ENCODE measurements at places on chromosomes 7 and 10.

DNA sequence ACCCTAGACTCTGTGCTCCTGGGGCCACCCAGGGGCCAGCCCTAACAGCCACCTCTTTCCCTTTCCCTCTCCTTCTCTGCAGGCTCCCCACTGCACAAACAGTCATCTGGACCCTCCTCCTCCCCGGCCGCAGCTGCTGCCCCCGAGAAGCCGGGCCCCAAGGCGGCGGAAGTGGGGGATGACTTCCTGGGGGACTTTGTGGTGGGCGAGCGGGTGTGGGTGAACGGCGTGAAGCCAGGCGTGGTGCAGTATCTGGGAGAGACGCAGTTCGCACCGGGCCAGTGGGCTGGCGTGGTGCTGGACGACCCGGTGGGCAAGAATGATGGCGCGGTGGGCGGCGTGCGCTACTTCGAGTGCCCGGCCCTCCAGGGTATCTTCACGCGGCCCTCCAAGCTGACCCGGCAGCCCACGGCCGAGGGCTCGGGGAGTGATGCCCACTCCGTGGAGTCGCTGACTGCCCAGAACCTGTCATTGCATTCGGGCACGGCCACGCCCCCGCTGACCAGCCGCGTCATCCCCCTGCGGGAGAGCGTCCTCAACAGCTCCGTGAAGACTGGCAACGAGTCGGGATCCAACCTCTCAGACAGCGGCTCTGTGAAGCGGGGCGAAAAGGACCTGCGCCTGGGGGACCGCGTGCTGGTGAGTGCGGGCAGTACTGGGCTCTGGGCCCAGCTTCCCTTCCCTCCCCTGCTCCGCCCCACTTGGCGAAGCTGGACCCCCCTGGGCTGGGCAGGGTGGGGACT lies 49.3 kb downstream of the CLIP2 start:
- no peak for DNase-seq

DNA sequence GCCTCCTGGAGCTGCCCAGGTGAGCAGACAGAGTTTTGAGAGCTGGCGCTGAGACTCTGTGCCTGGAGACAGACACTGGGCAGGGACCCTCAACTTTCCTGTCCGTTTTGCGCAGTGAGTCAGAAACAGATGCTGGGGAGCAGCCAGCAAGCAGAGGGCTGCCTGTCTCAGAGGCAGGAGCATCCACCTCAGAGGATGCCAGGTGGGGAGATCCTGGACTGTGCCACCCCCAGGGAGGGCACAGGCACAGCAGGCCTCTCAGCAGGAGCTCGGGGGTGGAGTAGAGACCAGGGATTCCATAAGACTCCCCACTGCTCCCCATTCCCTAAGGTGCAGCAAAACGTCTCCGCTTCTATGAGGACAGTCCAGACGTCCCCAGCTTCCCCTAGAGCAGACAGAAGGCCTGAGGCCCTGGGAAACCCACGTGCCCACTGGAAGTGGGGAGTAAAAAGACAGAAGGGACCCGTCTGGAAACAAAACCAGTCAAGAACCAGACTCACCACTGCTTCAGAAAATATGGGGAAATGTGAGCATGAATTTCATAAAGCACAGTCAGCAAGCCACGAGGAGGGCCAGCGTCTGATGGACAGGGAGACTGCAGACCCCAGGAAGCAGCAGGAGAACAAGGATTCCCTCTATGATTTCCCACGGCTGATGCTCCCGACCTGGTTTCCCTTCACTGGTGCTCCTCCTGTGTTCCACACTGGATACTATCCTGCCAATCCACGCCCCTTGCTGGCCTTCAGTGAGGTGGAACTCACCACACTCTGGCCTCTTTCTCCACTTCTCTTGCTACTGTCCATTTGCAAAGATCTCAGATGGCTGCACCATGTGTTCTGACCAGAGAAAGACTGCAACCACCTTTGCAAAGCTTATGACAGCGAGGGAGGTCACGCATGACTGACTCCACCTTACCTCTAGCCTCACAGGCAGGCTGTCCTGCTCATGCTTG lies 151.3 kb upstream of the FAM20C start:
- no peak for DNase-seq

DNA sequence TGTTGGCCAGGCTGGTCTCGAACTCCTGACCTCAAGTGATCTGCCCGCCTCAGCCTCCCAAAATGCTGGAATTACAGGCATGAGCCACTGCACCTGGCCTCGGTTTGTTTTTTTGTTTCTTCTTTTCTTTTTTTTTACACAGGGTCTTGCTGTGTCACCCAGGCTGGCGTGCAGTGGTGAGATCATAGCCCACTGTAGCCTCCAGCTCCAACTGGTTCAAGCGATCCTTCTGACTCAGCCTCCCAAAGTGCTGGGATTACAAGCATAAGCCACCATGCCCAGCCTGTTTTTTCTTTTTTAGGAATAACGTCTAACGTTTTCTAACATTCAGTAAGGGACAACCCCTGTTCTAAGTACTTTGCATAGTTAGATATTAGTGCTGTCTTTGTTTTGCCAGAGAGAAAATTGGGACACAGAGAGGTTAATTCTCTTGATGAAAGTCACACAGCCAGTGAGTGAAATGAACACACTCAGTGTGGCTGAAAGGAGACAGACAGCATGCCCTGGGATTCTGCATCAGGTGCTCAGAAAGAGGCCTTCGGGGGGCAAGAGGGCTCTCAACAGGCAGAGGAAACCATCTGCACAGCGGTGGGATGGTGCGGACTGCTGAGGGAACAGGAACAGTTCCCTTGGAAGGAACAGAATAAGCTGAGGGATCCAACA lies 4.3 kb downstream of the LIMK1 start:
- no peak for DNase-seq

- DNase-seq, result no peak
These were observed 133.1 kb downstream of the RAPGEF5 start for GRCh38 chr7:22223807-22224206.

- no peak for DNase-seq
These were observed 5.8 kb upstream of the KCNH2 start for GRCh38 chr7:150983893-150984368.

DNA sequence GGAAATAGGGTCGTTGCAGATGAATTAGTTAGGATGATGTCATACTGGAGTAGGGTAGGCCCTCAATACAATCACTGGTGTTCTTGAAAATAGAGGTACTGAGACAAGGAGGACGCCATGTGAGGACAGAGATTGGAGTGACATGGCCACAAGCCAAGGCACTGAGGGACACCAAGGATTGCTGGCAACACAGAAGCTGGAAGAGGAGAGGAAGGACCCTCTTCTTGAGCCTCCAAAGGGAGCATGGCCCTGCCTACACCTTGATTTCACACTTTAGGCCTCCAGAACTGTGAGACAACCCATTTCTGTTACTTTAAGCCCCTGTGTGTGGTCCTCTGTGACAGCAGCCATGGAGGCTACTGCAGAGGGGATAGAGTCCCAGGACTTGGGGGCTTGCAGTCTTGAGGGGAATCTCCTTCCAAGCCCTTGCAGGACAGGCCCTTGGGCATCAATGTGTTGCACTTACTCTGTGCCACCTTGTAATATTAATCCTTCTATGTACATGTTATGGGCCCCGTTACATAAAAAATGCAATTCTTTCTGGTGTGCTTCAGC lies 3.7 kb upstream of the AOC1 start:
- DNase-seq, result no peak

- no peak for DNase-seq
These were observed 14.6 kb downstream of the TRPV5 start for GRCh38 chr7:142918901-142919300.

- DNase-seq, result no peak
These were observed 4.5 kb downstream of the TNS3 start for GRCh38 chr7:47577321-47577919.

DNA sequence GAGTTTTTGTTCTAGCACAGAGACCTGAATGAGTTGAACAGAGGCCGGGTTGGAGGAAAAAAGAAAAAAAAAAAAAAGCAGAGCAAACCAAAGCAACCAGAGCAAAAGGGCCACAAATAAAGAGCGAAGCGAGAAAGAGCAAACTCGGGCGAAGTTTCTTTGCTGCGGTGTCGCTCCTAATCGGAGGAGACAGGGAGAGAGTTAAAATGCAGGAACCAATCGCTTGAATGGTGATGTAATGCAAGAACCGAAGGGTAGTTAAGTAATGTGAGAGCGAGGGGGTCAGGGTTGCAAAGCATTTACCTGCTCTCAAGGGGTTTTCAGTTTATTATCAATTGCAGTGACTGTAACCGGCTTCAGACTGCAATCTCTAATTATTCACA lies 271.7 kb downstream of the TRIL start:
- DNase-seq, result peak; percentile 56

GRCh38 chr10:74529205-74529604 lies 297.2 kb upstream of the KAT6B start:
- no peak for DNase-seq

GRCh38 chr10:69839696-69840345 lies 38.1 kb downstream of the COL13A1 start:
- DNase-seq, result no peak

DNA sequence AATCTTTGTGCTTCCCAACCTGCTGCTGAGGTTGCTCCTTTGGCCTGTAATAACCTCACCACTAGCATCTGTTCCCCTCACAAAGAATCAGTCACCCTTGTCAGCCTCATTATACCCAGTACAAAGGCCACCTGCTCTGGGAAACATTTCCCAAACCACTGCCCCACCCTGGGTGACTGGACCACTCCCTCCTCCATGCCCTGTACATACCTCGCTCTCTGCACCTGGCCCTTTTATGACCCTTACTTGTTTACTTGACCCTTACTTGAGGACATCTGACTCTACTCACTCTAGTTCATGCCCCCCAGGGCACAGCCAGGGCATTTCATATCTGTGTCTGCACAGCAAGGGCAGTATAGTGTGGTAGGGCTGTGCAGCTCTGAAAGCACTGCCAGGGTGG lies 21.4 kb upstream of the AOC1 start:
- DNase-seq, result no peak

GRCh38 chr7:146654048-146654447 lies 537.4 kb downstream of the CNTNAP2 start:
- no peak for DNase-seq

DNA sequence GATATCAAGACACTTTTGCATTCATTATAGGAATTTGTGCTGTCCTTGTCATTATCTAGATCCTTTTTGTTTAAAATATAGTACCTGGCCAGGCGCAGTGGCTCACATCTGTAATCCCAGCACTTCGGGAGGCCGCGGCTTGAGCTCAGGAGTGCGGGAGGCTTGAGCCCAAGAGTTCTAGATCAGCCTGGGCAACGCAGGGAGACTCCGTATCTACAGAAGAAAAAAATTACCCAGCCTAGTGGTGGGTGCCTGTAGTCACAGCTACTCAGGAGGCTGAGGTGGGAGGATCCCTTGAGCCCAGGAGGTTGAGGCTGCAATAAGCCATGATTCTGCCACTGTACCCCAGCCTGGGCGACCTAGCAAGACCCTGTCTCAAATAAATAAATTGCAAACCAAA lies 621 bp upstream of the MORN4 start:
- no peak for DNase-seq

- DNase-seq, result peak; percentile 1
These were observed 193.8 kb upstream of the ADO start for GRCh38 chr10:62610649-62611229.

- DNase-seq, result no peak
These were observed 34.9 kb upstream of the FOXL3 start for GRCh38 chr7:255038-255435.

- no peak for DNase-seq
These were observed 47.0 kb upstream of the RPA3 start for GRCh38 chr7:7765422-7765821.

- no peak for DNase-seq
These were observed 201.8 kb upstream of the AGR3 start for GRCh38 chr7:17083392-17084165.

DNA sequence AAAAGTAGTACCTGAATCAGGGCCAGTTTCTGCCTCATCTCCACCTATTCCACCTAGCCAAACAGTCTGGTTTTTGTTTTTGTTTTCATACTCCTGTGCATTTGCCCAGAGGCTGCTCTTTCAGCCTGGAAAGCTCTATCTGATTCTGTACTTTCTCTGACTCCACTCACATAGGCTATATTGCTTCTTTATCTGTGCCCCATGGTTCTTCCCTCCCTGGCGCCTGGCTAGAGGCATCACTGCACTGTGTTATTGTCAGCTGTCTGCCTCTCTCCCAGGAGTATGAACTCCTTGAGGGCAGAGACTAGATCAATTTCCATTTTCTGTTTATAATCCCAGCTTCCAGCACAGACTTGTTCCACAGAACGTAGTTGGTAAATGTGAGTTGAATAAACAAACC lies 5.1 kb upstream of the LMOD2 start:
- no peak for DNase-seq

DNA sequence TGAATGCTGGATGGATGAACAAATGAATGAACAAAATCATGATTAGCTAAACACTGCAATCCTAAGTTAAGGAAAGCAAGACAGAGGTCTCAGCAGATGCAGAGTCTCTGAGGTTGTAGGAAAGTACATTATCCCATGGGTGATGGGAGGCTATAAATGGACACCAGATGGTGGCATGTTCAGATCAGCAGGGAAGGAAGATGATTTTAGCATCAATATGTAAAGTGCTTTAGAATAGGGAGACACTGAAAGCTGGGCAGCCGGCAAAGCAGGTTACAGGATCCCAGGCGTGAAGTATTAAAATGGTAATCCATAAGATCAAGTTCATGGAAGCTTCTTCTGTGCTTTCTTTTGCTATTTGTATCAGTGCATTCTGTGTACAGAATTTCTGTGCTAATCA lies 7.9 kb upstream of the RAPGEF5 start:
- DNase-seq, result no peak

DNA sequence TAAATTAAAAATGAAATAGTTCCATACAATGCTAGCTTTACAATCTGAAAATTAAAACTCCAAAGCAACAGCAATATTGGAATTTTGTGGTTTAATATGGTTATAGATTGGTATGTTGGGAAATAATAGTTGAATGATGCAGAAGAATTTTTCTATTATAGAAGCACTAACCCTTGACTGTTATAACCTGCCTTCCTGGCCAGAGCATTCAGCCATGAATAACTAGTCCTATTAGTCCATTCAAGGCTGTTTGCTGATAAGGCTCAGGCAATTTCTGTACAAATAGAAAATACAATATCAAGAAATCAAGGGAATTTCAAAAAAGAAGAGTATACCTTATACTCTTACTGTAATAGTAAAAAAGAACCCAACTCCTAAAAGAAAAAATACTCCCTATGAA lies 101.6 kb upstream of the SP4 start:
- no peak for DNase-seq

All from amniotic stem cell (primary cell).